Sigmoid colon (tissue), 7 donors: ENCODE measurements at places on chromosomes 7 and 10. TPM values are rescaled to one million over a fixed set of nuclear protein-coding genes. Genes with fewer than 3 reads are reported as not detected.

CPA1 gene
- not detected for total RNA-seq

DEPP1 gene
- total RNA-seq = 294 TPM

OPN4 gene
- total RNA-seq = not detected

- no peak overlapping the region for H3K4me3 ChIP-seq
- no peak for DNase-seq
- no peaks in the 10 kb centered on the region for H3K27me3 ChIP-seq
- H3K4me1 ChIP-seq = no peaks in the 10 kb centered on the region
Measured at GRCh38 chr10:34506786-34507185, 308.3 kb downstream of the PARD3 start.

DNA sequence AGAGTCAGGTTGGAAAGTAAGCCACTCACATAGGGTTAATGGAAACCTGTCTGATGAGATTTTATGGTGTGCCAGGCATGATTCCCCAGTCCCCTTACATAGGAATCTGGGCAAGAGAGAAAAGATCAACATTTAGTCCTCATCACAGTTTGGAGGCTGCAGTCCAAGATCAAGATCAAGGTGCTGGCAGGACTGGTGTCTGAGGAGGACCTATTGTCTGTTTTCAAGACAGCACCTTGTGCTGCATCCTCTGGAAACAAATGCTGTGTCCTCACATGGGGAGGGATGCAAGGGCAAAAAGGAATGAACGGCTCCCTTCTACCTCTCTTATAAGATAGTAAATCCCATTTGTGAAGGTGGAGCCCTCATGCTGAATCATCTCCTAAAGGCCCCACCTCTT, 244.8 kb upstream of the GALNT17 start:
- no peak overlapping the region for H3K27ac ChIP-seq
- no peak overlapping the region for H3K4me3 ChIP-seq
- no peaks in the 10 kb centered on the region for H3K4me1 ChIP-seq
- no peak for DNase-seq
- H3K36me3 ChIP-seq = no peaks in the 10 kb centered on the region
- no peaks in the 10 kb centered on the region for H3K27me3 ChIP-seq

GRCh38 chr10:71281646-71282322, 37.3 kb upstream of the SLC29A3 start:
- no peak for DNase-seq
- no peaks in the 10 kb centered on the region for H3K27me3 ChIP-seq
- no peak overlapping the region for H3K4me3 ChIP-seq
- no peak overlapping the region for H3K27ac ChIP-seq
- H3K4me1 ChIP-seq = no peaks in the 10 kb centered on the region
- no peaks in the 10 kb centered on the region for H3K36me3 ChIP-seq

- no peaks in the 10 kb centered on the region for H3K36me3 ChIP-seq
- H3K27ac ChIP-seq = no peak overlapping the region
- DNase-seq = peak; percentile 30
- no peak overlapping the region for H3K4me3 ChIP-seq
- peaks cover 22% of the 10 kb centered on the region for H3K27me3 ChIP-seq
Measured at GRCh38 chr7:155931396-155932085, 119.3 kb upstream of the SHH start.

RBM28 gene
- 12.1 TPM for total RNA-seq

DNA sequence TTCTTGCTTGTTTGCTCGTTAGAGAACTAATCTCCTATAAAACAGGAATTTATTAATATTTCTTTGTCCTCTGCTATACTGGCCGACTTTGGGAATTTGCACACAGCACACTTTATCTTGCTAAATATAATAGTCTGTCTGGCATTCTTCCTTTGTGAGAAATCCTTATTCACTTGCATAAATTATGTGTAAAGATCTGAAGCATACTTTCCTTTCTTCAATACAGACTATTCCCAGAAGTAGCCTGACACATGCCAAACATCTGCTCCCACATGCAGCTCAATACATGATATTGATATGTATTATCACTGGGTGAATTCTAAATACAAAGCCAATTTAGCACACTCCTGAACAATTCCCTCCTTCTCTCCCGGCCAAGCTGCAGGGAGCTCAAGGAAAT, 273.9 kb downstream of the GRM8 start:
- no peaks in the 10 kb centered on the region for H3K36me3 ChIP-seq
- H3K4me1 ChIP-seq = no peaks in the 10 kb centered on the region
- no peak overlapping the region for H3K4me3 ChIP-seq

DNA sequence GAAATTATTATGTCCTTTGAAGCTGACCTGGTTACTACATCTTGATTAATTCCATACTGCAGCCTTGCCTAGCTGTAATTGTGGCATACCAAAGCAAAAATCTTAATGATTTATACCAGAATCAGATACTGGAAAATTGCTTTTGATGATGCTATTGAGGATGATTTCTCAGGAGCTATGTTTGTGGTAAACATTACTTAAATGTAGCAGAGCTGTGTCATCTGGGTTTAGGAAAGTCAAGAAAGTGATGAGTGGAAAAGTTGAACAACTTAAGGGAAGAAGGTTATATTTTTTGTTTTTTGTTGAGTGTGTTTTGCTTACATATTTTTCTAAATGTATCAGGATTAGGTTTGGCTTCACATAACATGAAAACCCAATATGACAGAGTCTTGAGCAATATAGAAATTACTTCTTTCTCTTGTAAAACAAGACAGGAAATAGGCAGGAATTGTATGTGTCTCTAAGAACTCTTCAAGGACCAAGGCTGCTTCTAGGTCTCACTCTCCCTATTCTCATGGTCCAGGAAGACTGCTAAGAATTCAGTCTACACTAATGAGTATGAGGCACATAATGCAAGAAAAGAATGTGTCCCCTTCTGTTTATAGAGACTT, 87.6 kb upstream of the MTPN start:
- H3K4me1 ChIP-seq = no peaks in the 10 kb centered on the region
- no peaks in the 10 kb centered on the region for H3K36me3 ChIP-seq
- H3K27me3 ChIP-seq = no peaks in the 10 kb centered on the region

- H3K4me1 ChIP-seq = peaks cover 88% of the 10 kb centered on the region
- no peaks in the 10 kb centered on the region for H3K27me3 ChIP-seq
- DNase-seq = peak; percentile 87
- peak overlapping the region; percentile 98 for H3K27ac ChIP-seq
Measured at GRCh38 chr10:79243181-79244067, 103.8 kb upstream of the PPIF start.

ADARB2 gene
- total RNA-seq = 3.9 TPM

DNA sequence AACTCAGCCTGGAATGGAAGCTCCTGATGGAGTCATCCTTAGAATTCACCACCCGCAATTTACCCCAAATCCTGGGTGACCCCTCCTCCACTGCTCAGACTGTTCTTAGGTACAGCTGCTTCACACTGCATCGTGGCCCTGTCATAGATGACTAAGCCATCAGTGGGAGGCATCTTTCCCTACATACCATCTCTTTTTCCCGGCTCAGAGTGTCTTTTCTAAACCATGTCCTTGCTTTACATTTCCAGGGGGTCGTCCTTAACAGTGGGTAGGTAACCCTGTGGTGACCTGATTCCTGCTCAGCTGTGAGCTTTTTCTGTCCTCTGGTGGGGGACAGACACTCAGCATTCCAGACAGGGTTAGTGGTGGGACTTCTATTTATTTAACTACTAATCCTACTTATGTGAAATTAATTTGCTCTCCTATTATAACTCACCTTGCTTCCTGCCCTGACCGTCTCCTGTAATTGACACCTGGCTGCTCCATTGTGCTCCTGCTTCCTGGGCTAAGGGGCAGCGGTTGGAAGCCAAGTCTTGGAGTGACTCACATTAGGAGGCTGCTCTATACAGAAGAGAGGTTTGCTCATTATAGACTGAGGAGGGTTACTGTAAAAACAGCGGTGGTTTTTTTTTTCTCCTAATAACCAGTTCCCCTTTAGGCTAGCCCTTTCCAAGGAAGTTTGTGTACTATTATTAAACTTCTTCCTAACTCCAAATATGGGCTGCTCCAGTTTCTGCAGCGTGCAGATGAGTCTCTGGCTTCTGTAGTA, 40.6 kb downstream of the PYROXD2 start:
- no peak for DNase-seq
- H3K4me3 ChIP-seq = no peak overlapping the region
- H3K27me3 ChIP-seq = no peaks in the 10 kb centered on the region
- no peak overlapping the region for H3K27ac ChIP-seq

GRCh38 chr10:49083261-49083660, 32.1 kb downstream of the VSTM4 start:
- H3K27ac ChIP-seq = peak overlapping the region; percentile 5
- H3K4me1 ChIP-seq = peaks cover 38% of the 10 kb centered on the region
- H3K4me3 ChIP-seq = no peak overlapping the region
- H3K36me3 ChIP-seq = peaks cover 5% of the 10 kb centered on the region
- no peaks in the 10 kb centered on the region for H3K27me3 ChIP-seq

DNA sequence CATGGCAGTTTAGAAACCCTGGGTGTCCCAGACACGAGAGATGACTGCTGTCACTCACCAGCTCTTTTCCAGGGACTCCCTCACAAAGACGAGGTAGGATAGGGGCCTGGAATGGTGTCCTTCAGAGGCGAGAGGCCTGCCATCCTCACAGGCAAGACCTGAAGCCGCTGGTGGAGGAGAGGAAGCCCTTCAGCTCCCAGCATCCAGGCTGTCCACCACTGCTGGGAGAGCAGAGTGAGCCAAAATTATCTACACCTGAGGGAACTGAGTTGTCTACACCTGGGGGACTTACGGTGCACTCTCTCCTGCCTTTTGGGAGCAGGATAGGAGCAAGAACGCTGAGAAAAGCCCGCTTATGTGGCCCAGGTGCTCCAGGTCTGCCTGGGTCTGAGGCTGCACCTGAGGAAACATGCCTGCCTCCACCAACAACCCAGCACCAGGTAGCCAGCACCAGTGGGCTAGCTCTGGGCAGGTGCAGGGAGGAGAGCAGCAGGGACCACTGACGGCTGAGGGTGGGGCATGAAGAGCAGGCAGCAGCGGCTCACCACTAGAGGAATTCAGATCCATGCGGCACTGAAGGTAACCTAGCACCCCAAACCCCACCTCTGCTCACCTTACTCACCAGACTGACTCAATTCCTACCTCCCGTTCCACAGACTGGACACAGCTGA, 357.2 kb downstream of the SH2D4B start:
- H3K4me1 ChIP-seq = no peaks in the 10 kb centered on the region
- no peaks in the 10 kb centered on the region for H3K36me3 ChIP-seq
- no peak overlapping the region for H3K27ac ChIP-seq
- no peaks in the 10 kb centered on the region for H3K27me3 ChIP-seq
- no peak overlapping the region for H3K4me3 ChIP-seq

MYO1G gene
- 3.4 TPM for total RNA-seq

DNA sequence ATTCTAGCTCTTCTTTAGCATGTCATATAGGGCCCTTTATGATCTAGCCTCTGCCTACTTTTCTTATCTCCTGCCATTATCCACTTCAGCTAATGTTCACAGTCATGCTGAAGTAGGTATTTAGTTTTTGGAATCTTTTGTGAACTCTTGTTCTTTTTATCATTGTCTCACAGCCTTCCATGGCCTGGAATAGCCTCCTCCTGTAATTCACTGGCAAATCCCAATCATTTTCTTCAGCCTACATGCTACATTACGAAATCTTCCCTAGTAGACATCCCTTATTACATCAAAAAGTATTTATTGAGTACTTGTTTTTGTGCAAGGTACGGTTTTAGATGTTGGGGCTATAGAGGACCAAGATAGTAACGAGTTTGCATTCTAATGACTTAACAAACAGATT, 3.4 kb upstream of the KIF20B start:
- H3K36me3 ChIP-seq = no peaks in the 10 kb centered on the region
- peaks cover 7% of the 10 kb centered on the region for H3K4me1 ChIP-seq
- H3K27me3 ChIP-seq = no peaks in the 10 kb centered on the region
- no peak for DNase-seq
- no peak overlapping the region for H3K4me3 ChIP-seq

MEIG1 gene
- total RNA-seq = not detected

DNA sequence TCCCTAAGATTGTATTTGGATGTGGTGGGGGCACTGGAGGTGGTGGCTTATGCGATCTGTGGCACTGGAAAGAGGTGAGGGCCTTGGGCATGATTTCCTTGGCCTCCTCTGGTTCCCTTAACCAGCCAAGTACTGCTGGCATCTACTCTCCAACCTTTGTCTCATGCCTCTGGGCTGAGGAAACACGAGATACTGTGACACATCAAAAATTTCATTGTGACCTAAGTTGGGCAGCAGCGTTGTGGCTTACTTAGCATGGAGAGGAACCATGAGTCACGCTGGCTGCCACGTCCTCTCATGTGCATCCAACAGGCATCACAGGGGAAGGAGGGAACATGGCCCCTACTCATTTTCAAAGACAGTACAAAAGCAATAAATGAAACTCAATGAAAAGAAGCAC, 29.7 kb upstream of the GSDME start:
- no peaks in the 10 kb centered on the region for H3K4me1 ChIP-seq
- no peak for DNase-seq
- H3K36me3 ChIP-seq = no peaks in the 10 kb centered on the region
- no peak overlapping the region for H3K27ac ChIP-seq
